ENCODE measurements at places on chromosomes 3 and 15.

GRCh38 chr3:143604402-143605185 lies 243.7 kb downstream of the SLC9A9 start:
- no peak for DNase-seq

DNA sequence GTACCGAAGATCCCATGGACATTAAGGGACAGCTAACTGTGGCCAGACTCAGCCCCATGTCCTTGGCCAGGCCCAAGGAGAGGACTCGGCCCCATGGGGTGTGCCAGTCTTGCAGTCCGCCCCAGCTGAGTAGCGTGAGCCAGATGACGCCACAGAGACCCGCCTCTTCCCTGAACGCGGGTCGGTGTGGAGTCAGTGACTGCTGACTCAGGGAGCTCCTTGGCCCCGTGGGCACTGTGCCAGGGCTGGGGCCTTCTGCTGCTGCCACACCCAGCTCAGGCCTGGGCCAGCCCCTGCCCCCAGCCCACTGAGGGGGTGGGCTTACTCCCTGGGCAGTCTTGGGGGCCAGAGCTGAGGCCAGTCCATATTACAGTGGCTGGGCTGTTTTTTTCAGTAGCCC lies 52.8 kb downstream of the PLXNA1 start:
- no peak for DNase-seq

- DNase-seq: no peak
Measured at GRCh38 chr15:23566071-23566554, 639 bp downstream of the MKRN3 start.

- no peak for DNase-seq
Measured at GRCh38 chr3:42670670-42671069, 14.7 kb upstream of the KLHL40 start.

DNA sequence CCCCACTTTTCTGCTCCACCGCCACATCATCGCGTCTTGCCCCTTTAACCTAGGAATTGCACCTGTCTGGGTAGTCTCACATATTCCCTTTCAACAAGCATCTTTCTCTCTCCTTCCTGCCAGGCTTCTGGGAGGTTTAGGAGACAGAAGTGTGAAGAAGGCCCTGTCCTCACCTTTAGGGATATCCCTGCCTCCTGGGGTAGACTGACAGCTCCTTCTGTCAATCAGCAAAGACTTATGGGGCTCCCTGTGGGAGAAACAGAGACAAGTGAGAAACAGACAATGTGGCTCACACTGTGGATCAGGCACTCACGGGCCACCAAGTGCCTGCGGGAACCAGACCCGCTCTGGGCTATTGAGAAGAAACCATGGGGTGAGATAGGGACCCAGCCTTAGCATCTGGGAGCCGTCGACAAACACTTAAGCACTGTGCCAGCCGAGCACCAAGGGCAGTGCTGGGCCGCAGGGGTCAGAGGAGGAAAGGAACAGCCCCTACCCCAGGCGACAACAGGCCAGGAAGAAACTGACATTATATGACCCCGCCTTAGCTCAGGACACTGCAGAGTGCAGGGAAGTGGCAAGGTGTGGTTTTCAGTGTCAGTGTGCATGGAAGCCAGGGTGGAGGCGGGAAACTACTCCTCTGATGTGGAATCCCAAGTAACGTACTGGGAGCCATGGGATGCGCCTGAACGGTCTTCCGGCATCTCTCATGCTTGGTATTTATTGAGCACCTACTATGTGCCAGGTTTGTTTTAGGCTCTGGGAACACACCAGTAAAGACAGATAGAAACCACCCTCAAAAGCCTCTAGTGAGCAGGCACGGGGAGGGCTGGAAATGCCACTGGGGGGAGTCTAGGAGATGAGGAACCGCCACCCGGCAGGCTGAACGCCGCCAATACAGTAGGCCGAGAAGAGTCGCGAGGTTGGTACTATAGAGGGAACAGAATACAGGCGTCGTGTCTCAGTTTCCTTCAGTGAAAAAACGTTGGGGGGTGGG lies 1.8 kb downstream of the EFCC1 start:
- DNase-seq: no peak

GRCh38 chr3:135268941-135269532 lies 474.0 kb downstream of the EPHB1 start:
- no peak for DNase-seq

Data from stimulated activated CD4-positive, alpha-beta T cell treated with anti-CD3 and anti-CD28 coated beads, Interleukin-12 subunit alpha, Interleukin-12 subunit beta, amount 100 ng/mL, for 48 hours (primary cell).